Smooth muscle cell of the umbilical artery (primary cell): ENCODE measurements at places on chromosomes 4 and X. TPM values are rescaled to one million over a fixed set of nuclear protein-coding genes. Genes with fewer than 3 reads are reported as not detected.

Gene NIPAL1
- total RNA-seq, result 0.59 and 2.7 TPM in 2 replicates

Gene FAM184B
- total RNA-seq, result 0.05 TPM in 1 of 2 replicates, not detected in the other

Gene GSX2
- total RNA-seq, result not detected in 2 replicates

Gene SERTM2
- total RNA-seq, result 0.05 and 1.5 TPM in 2 replicates

Gene GPRIN3
- 0.23 and 0.30 TPM in 2 replicates for total RNA-seq

Gene WDR17
- total RNA-seq, result 2.0 and 2.7 TPM in 2 replicates

Gene FAM9B
- not detected in 2 replicates for total RNA-seq

Gene LDOC1
- 3.9 and 8.4 TPM in 2 replicates for total RNA-seq

Gene MID1IP1
- 39.2 and 42.3 TPM in 2 replicates for total RNA-seq

Gene SMPX
- not detected in 2 replicates for total RNA-seq

Gene USP9X
- 113 and 170 TPM in 2 replicates for total RNA-seq

Gene CFP
- 0.05 and 0.30 TPM in 2 replicates for total RNA-seq

Gene CLDN22
- total RNA-seq, result not detected in 2 replicates

Gene TMSB15C
- total RNA-seq, result 3.6 TPM in 2 replicates

Gene SLC10A6
- not detected in 2 replicates for total RNA-seq

Gene MAGEA12
- not detected in 2 replicates for total RNA-seq

Gene GAGE2A
- total RNA-seq, result not detected in 2 replicates

Gene ITGB1BP2
- total RNA-seq, result 4.2 and 6.0 TPM in 2 replicates

Gene TKTL1
- not detected in 2 replicates for total RNA-seq

Gene PLXNA3
- 29.4 and 65.7 TPM in 2 replicates for total RNA-seq

Gene LRIT3
- total RNA-seq, result under 0.01 and 0.05 TPM in 2 replicates

Gene HGFAC
- 0.05 and 0.30 TPM in 2 replicates for total RNA-seq

Gene ODAPH
- under 0.01 and 0.18 TPM in 2 replicates for total RNA-seq

Gene SCRG1
- total RNA-seq, result 3.3 and 8.3 TPM in 2 replicates

Gene DCAF12L1
- total RNA-seq, result under 0.01 TPM in 1 of 2 replicates, not detected in the other

Gene DIPK2B
- total RNA-seq, result under 0.01 and 0.05 TPM in 2 replicates

Gene BST1
- 6.6 and 12.8 TPM in 2 replicates for total RNA-seq

Gene APEX2
- total RNA-seq, result 5.6 and 7.6 TPM in 2 replicates

Gene SPANXC
- not detected in 2 replicates for total RNA-seq

Gene SULT1E1
- total RNA-seq, result 7.5 and 9.2 TPM in 2 replicates

Gene PABPC1L2B
- not detected in 2 replicates for total RNA-seq

Gene CT45A6
- not detected in 2 replicates for total RNA-seq

Gene CABS1
- not detected in 2 replicates for total RNA-seq

Gene RASGEF1B
- total RNA-seq, result 0.30 TPM in 1 of 2 replicates, not detected in the other

Gene OTC
- total RNA-seq, result not detected in 2 replicates

Gene TBC1D9
- 35.7 and 50.2 TPM in 2 replicates for total RNA-seq

Gene BANK1
- total RNA-seq, result under 0.01 and 0.14 TPM in 2 replicates

Gene MAGEA9B
- not detected in 2 replicates for total RNA-seq

Gene TRIM2
- 44.4 and 54.0 TPM in 2 replicates for total RNA-seq
